Sigmoid colon (tissue), 7 donors: ENCODE measurements at places on chromosomes 3 and 15. TPM values are rescaled to one million over a fixed set of nuclear protein-coding genes. Genes with fewer than 3 reads are reported as not detected.

DNA sequence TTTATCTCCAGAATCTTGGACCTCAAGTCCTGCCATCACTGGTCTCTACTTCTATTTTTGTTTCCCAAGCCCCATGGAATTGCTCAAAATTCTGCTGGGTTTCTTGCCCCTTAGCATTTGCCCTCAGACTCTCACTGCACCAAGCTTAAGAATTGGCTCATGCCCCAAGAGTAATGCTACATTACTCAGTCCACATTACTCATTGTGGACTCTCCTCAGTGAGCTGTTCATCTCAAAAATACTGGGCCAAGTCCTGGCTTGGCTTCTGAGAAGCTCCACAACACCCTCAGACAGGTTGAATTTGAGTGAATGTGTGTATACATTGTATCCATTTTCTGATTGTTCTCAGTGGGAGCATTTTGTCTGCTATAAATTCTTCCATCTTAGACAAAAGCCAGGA is 364.4 kb upstream of the ARHGEF26 start:
- DNase-seq, result no peak

DNA sequence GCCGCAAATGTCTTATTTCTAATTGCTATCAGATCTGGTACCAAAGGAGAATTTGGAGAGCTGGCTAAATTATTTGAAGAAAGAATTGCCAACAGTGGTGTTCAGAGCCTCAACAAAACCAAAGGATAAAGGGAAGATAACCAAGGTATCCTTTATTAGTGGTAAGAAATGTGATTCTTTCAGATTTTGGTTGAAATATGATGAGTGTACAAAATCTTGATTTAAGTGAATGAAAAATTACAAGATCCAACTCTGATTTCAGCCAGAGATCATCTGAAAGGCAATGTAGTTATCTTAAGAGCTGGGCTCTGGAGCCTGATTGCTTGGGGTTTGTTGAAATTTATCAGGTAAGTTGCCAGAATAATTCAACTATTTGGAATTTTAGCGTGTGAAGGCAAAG is 4.7 kb downstream of the GNL3 start:
- DNase-seq, result no peak

GRCh38 chr15:52290329-52290728 is 5.3 kb downstream of the MYO5C start:
- DNase-seq, result no peak

DNA sequence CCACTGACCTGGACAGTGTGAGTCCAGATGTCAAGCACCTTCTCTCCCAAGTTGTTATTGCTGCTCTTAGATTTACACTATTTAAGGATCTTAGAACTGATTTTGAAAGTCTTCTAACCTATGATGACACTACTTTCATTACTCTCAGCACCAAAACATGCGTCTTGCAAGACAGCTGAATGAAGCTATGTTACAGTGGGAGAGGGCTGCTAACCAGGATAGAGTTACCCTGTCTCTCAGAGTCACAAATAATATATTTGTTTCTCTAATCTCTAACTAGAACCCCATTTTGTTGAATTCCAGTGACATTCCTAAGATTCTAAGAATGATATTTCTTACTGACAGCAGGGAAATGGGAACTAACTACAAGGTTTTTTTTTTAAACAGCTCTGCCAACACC is 455.5 kb downstream of the MAGI1 start:
- DNase-seq, result no peak

- DNase-seq, result no peak
Measured at GRCh38 chr3:123284399-123285010, 82.8 kb downstream of the SEC22A start.

- DNase-seq, result no peak
Measured at GRCh38 chr15:41504751-41505492, 8.7 kb downstream of the LTK start.

- no peak for DNase-seq
Measured at GRCh38 chr3:130759692-130760338, 13.2 kb upstream of the PIK3R4 start.

- DNase-seq, result no peak
Measured at GRCh38 chr3:101876142-101876541, 26.8 kb downstream of the NFKBIZ start.

GRCh38 chr3:12969486-12969885 is 103.7 kb downstream of the IQSEC1 start:
- no peak for DNase-seq

GRCh38 chr3:117820658-117821299 is 1111.2 kb downstream of the TUSC7 start:
- no peak for DNase-seq

- peak; percentile 91 for DNase-seq
Measured at GRCh38 chr3:123419850-123420297, 29.0 kb downstream of the ADCY5 start.

- DNase-seq, result no peak
Measured at GRCh38 chr3:149898771-149899170, 71.9 kb downstream of the PFN2 start.

DNA sequence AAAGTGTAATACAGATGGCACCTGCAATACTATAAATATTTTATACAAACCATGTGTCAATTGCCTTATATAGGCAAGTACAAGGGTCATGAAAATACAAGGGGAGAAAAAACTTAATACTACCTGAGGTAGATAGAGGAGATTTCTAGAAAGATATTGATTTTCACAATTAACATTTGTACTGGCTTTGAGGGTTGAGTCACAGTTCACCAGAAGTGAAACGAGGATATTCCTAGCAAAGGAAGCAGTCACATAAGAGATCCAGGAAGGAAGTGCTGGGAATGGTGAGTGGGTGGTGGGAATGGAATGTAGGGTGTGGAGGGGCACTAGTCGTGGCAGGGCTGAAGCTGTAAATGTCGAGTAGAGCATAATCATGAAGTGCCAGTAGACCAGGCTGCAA is 108.7 kb downstream of the P2RY1 start:
- DNase-seq, result no peak

SEMA3G gene
- 7.4 TPM for polyA plus RNA-seq

DNAJA4 gene
- 16.8 TPM for polyA plus RNA-seq

IL12A gene
- 0.79 TPM for polyA plus RNA-seq

CCDC13 gene
- 0.60 TPM for polyA plus RNA-seq

DAZL gene
- polyA plus RNA-seq, result 0.12 TPM

SYNPR gene
- not detected for polyA plus RNA-seq

CTXN2 gene
- polyA plus RNA-seq, result not detected

MESP1 gene
- 4.2 TPM for polyA plus RNA-seq

CCR5 gene
- 3.9 TPM for polyA plus RNA-seq

IMPG2 gene
- polyA plus RNA-seq, result not detected

GOLGA8N gene
- polyA plus RNA-seq, result 1.8 TPM

CCDC33 gene
- 0.60 TPM for polyA plus RNA-seq

MME gene
- polyA plus RNA-seq, result 0.46 TPM

DOCK3 gene
- polyA plus RNA-seq, result 0.25 TPM

CTXND1 gene
- polyA plus RNA-seq, result 0.23 TPM
